ENCODE measurements at places on chromosomes 1 and 21. TPM values are rescaled to one million over a fixed set of nuclear protein-coding genes. Genes with fewer than 3 reads are reported as not detected.

GRCh38 chr1:59412718-59413326, 115.9 kb downstream of the FGGY start:
- no peak for DNase-seq

GRCh38 chr1:52633291-52633754, 355 bp downstream of the SHISAL2A start:
- no peak for DNase-seq

GRCh38 chr1:245869847-245870246, 637.2 kb downstream of the SMYD3 start:
- no peak for DNase-seq

DNA sequence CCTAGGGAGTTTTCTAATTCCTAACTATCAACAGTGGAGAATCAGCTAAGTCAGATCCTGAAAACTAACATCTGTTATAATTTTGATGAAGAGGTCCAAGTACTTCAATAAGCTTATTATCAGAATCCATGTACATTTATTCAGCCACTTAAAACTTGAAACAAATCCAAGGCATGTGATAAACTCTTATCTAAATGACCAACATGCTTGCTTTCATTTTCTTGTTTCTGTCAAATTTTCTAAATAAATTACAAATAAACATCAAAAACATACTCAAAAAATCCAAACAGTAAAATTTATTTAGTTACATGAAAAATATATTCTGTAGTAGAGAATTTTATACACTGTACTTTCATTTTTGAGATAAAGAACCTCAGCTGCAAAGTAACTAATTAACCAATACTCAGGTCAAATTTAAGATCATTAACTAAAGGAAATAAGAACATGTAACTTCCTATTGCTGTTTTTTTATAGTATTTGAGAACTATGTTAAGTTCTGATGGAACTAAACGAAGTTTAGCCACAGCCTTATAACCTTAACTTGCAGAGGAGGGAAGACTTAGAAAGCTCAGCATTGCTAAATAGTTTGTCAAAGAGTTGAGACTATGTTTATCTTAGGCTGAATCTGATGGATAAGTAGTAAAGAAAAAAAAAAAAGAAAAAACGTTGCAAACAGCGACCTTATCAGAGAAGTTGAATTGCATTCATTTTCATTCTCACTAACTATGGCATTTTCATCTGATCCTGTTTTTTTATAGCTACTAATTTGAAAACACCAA, 44.9 kb downstream of the SYNJ1 start:
- no peak for DNase-seq

GRCh38 chr1:1136547-1137230, 20.8 kb upstream of the C1orf159 start:
- DNase-seq, result no peak

DNA sequence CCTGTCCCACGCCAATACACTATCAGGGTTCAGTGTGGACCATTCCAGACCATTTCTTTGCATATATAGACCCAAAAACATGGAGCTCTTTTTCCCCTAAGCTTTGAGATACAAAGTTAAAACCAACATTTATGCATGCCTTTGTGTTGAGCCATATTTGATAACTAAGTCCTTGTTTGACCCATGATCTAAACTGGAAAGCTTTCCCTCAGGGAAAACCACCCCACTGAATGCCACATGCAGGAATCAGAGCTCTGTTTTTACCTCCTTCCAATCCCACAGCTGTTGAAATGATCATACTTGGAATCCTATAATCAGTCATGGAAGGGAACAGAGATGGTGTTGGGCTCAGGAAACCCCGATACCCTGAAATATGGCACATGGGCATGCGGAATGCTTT, 14.8 kb upstream of the SLC45A1 start:
- DNase-seq, result no peak

- no peak for DNase-seq
Measured at GRCh38 chr1:1167841-1168450, 5.7 kb upstream of the TTLL10 start.

DNA sequence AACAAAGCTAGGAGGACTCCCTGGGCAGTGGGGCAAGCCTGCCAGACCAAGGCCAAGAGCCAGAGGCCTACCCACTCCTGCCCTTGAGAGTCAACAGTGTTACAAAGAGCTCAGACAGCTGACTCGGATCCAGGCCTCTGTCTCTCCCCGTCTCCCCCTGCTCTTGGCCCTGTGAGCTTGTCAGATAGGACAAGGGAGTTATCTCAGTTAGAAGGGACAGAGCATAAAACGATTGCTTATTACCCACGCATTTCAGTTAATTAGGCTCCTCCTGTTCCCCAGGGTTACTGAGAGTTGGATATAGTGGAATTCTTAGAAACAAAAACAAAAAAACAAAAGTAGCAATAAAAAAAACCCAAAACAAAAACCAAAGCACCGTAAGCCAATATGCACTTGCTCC, 1.3 kb downstream of the SLC41A1 start:
- no peak for DNase-seq

GRCh38 chr1:169133801-169134502, 27.5 kb downstream of the ATP1B1 start:
- no peak for DNase-seq

DNA sequence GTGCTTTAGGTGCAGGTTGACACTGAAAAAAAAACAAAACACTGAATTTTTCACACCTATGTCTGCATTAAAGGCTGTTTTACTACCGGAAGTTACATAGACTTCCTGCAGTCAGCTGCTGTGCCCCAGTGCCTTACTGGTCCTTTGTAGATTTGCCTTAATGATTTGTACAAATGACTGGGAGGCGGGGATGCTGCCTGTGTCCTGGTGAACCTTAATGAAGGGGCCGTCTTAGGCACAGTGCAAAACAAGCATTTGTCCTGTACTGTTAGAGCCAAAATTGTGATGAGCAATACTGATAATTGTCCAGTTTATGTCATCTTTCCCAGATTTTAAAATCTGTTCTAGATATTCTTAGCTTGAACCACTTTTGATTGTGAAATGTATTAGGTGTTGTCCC, 90.9 kb upstream of the PGD start:
- DNase-seq, result no peak

DNA sequence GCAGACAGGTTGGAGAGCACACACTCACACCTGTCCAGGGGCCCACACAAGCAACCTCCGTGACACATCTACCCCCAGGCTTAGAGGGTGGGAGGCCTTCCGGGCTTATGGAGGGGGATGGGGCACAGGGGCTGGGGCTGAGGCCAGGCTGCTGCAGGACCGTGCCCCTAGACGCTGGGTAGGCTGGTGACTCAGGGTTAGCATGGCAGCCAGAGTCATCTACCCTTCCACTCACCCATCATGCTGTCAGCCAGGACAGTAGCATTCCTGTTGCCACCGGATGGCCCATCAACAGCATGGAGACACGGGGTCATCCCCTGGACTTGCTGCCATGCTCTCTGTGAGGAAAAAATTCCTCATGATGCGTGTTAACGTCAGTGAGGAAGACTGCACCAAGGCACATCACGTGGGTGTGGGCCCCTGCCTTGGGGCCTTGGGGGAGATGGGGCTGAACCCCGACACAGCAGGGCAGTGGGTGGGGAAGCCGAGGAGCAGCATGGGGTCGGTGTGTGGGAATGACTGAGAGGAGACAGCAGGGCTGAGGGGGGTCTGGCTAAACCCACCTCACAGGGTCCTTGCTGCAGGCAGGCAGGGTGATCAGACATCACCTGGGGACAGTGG, 52.8 kb downstream of the WNT9A start:
- DNase-seq, result peak; percentile 31

DNA sequence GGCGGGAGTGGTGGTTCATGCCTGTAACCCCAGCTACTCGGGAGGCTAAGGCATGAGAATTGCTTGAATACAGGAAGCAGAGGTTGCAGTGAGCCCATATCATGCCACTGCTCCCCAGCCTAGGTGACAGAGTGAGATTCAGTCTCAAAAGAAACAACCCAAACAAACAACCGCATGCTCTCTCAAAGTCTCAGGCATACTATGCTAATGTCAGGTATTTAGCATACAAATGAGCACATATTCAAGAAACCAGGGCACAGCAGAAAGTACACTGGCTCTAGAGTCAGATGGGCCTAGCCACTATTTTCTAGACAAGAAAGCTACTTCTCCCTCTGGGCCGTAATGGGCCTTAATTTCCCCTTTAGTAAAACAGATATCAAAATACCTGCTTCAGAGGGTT, 55.0 kb downstream of the ELAVL4 start:
- DNase-seq, result no peak

DNA sequence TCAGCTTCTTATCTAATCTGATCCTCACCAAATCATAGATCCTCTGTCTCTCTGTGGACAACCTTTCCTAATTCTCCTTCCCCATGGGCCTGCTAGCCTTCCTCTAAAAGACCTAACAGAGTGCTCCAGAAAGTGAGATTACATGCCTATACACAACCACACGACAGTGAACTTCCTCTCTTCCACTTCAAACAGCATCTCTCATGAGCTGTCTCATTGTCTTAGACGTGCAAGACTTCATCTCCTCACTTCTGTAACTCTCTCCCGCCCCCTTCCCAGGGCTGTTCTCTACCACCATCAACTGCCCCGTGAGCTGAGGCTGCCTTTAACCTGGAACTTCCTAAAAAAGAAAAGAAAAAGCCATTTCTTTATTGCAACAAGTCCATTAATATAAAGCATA, 14.1 kb upstream of the A3GALT2 start:
- no peak for DNase-seq

GRCh38 chr1:15083578-15083977, 70.0 kb upstream of the TMEM51 start:
- DNase-seq, result no peak

DNA sequence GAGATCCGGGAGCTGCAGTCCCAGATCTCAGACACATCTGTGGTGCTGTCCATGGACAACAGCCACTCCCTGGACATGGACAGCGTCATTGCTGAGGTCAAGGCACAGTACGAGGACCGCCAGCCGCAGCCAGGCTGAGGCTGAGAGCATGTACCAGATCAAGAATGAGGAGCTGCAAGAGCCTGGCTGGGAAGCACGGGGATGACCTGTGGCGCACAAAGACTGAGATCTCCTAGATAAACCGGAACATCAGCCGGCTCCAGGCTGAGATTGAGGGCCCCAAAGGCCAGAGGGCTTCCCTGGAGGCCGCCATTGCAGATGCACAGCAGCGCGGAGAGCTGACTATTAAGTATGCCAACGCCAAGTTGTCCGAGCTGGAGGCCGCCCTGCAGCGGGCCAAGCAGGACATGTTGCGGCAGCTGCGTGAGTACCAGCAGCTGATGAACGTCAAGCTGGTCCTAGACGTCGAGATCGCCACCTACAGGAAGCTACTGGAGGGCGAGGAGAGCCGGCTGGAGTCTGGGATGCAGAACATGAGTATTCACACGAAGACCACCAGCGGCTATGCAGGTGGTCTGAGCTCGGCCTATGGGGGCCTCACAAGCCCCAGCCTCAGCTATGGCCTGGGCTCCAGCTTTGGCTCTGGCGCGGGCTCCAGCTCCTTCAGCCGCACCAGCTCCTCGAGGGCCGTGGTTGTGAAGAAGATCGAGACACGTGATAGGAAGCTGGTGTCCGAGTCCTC, 25.5 kb downstream of the ETV3L start:
- peak; percentile 21 for DNase-seq

DNA sequence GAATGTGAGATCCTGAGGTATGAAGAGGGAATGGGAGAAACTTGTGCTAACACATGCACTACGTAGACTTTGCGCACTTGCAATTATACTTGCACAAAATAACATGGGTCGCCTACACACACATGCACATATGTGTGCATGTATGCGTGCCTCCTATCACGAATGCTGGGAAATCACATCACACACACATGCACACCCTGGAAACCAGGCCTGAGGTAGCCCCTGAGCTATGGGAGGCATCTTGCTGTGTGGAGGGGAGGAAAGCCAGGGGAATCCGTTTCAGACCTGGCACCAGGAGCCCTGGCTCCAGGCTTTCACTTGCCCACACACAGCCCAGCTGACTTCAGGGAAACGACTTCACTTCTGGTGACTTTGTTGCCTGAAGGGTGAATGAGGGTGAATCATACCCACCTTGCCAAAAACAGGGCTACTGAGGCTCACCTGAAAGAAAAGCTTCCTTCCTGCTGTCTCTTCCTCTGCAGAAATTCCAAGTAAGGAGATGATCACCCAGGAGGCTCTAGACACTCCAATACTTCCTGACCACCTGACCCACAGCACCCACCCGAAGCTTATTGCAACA, 136.0 kb upstream of the NGF start:
- no peak for DNase-seq

DNA sequence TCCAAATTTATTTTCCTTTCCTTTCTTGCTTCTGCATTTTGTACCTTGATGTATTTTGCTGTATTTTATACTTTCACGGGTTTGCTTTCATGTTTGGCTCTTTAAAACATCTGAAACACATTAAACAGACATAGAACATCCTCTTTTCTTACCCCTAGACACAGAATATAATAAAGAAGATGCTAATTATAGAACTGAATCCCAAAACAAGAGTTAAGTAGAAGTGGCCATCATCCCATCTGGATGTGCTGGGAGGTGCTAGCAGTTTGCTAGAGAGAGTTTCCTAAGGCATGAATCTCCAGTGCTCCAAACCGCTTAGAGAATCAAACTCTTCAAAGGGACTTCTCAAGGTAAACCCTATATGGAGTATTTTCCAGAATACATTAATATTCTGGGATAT, 53.9 kb upstream of the GNG12 start:
- no peak for DNase-seq

DNA sequence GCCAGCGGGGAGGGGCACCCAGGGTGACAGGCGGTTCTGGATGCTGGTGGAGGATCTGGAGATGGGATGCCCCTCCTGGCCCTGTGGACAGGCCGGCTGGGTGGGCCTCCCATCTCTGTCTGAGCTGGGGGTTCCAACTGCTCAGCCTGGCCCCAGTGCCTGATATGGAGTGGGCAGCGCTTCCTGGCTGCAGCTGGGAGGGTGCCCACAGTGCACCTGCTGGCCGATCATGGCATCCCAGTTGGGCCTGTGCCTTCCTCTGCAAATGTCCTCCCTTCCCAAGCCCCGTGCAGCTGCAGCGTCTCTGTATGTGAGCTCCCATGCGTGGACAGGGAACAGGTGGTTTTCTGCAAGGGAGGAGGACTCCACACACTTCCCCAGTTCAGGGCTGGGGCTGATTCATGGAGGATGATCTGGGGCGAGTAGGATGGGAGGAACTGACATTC, 2.1 kb downstream of the PFKL start:
- no peak for DNase-seq

DNA sequence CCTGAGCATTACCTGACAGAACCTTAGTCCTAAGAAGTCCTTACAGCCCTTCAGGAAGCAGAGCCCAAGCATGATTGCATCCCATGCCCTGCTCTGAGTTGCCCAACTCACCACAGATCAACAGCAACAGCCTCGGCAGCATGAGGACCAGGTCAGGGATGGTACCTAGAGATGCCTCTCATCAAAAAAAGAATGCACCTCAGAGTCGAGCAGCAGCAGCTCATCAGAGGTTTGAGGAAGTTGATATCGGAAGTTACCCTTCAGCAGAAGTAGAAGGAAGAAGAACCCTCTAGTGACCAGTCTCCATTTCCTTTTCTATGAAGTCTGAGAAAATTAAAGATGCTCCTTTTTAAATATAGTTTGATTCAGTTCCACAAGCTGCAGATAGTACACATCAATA, at the start of gene FCRL1:
FCRL1 (minus strand) TSS at position 225 of the 400 bp plus-strand sequence; CDS start at position 142, 83 bp downstream.
- no peak for DNase-seq

- no peak for DNase-seq
Measured at GRCh38 chr1:182330303-182330702, 61.3 kb downstream of the GLUL start.

The CYP4X1 gene
- total RNA-seq, result not detected

The PCP4L1 gene
- total RNA-seq, result not detected

The TTLL10 gene
- not detected for total RNA-seq

The ANGPTL1 gene
- 0.13 TPM for total RNA-seq

The HTR1D gene
- total RNA-seq, result not detected

The IGSF9 gene
- 0.16 TPM for total RNA-seq

The TMPRSS2 gene
- not detected for total RNA-seq

The RNASEL gene
- 11.5 TPM for total RNA-seq

The PTGFR gene
- 3.6 TPM for total RNA-seq

The LRRC53 gene
- total RNA-seq, result not detected

The PAFAH2 gene
- 7.9 TPM for total RNA-seq

Measured in SJSA1 (cell line).